NCI-H345 (cell line): ENCODE measurements at places on chromosomes 6 and 20.

DNA sequence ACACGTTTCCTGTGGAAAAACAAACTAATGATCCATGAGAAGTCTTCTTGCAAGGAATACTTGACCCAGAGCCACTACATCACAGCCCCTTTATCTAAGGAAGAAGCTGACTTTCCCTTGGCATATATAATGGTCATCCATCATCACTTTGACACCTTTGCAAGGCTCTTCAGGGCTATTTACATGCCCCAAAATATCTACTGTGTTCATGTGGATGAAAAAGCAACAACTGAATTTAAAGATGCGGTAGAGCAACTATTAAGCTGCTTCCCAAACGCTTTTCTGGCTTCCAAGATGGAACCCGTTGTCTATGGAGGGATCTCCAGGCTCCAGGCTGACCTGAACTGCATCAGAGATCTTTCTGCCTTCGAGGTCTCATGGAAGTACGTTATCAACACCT is 35.4 kb downstream of the GCNT2 start:
- no peak for DNase-seq

DNA sequence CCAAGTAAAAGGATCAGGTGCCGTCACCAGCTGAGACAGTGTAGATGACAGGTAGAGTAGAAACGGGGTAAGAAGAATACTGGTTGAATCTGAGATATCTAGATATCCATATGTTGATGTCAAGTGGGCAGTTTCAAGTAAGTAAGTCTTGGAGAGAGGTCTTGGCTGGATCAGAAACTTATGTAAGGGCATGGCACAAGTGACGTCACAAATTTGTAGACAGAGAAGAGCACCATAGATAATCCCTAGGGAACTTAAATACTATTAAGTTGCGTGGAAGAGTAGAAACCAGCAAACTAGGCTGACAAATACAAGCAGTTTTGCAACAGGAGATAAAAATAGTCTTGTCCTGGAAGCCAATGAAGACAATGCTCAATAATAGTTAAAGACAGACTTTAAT is 123.2 kb downstream of the KHDRBS2 start:
- no peak for DNase-seq

GRCh38 chr20:50625986-50626677 is 65.2 kb downstream of the RIPOR3 start:
- DNase-seq, result peak; percentile 32

- DNase-seq, result no peak
Observed at GRCh38 chr20:15107931-15108330, 770.5 kb upstream of the FLRT3 start.

- DNase-seq, result no peak
Observed at GRCh38 chr6:16839631-16840179, 78.4 kb upstream of the ATXN1 start.

DNA sequence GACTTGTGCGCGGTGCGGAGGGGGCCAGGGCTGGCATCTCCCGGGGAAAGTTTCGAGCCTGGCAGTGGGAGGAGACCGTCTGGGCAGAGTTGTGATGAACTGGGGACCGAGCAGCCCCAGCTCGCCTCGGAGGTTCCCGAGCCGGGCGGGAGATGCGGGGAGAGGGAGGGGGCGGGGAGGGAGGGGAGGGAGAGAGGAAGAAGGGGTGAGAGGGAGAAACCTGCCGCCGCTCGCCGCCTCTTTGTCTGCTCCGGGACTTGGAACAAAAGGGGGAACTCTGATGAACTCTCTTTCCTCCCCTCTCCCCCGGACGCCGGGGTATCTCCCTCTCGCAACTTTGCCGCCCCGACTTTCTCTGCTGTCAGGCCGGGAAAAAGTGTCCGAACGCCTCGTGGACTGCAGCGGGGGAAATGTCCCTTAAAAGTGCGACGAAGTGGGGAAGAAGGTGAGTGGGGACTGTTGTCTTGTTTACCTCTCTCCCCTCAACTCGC is 72.7 kb downstream of the SOX4 start:
- no peak for DNase-seq

- DNase-seq, result no peak
Observed at GRCh38 chr6:149198265-149198664, 119.2 kb upstream of the TAB2 start.

GRCh38 chr6:121465101-121465500 is 29.7 kb downstream of the GJA1 start:
- no peak for DNase-seq

DNA sequence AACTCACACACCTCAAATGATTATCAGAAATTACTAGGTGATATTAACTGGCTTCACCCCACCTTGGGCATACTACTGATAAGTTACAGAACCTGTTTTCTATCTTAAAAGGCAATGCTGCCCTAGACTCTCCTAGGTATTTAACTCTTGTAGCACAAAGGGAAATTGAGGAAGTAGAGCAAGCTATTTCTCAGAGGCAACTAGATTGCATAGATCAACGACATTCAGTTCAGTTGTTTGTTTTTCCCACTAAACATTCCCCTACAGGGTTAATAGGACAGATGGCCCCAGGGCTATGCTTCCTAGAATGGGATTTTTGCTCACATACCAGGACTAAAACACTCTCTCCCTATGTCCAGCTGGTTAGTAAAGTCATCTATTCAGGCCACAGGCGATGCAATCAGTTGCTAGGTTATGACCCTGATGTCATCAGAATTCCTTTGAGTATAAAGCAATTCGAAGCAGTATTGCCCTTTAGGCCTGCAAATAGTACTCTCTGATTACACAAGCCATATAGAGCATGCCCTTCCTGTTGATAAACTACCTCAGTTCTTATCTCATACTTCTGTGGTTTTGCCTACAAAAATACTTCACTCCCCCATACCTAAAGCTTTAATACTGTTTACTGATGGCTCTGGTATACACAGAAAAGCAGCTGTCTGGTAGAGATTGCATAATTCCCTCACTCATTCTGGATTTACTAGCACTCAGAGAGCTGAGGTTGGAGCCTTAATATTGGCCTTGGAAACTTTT is 67.4 kb upstream of the ASCC3 start:
- DNase-seq, result no peak

DNA sequence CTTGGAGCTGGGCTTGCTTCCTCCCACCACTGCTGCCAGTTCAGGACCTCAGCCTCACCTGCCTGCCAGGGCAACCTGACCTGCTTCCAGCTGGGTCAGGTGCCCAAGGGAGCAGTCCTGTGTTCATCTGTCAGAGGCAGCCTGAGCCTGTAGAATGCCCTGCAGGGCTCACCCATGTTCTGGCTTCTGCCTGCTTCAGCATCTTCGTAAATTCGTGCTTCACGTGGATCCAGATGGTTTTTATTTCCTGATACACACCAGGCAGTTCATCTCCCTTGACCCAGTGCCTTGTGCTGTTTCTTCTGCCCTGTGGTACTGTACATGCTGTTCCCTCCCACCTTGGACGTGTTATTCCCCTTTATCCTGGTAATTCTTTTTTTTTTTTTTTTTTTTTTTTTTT is 50.2 kb downstream of the ARID1B start:
- DNase-seq, result no peak

DNA sequence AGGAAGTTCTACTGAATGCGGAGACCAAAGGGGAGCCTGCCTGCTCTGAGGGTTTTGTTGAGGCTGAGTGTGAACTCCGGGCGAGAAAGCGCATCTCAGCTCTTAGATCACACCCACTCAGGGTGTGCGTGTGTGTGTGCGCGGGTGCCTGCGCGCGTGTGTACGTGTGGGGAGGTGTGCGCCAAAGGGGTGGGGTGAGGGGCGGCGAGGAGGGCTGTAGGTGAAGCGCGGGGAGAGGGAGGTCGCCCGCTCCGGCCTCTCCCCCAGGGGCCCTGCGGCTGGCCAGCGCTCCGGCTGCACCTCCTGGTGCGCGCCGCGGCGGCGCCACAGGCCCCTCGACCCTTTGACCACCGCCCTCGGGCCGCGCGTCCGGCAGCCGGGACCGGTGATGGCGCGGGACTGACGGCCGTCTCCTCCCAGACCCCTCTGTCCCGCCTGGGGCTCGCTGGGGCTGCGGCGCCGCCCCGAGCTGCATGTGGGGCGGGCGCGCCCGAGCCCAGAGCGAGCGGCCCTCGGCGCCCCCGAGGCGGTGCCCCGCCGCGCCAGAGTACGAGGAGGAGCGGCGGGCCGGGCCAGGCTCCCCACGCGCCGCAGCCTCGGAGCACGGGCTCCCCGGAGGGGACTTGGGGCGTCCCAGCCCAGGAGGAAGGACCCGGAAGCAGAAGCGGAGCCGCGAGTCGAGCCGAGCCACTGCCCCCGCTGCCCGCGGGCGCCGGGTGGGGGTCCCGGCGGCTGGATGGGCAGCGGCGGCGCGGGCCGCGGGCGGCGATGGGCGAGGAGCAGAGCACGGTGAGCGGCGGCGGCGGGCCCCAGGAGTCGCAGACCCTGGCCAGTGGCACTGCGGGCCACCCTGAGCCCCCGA is at the start of gene RNF217:
Gene RNF217, plus strand, starts transcription at position 661 of the 862 bp plus-strand sequence. Its CDS starts 108 bp downstream, at position 769.
- DNase-seq, result peak; percentile 64

DNA sequence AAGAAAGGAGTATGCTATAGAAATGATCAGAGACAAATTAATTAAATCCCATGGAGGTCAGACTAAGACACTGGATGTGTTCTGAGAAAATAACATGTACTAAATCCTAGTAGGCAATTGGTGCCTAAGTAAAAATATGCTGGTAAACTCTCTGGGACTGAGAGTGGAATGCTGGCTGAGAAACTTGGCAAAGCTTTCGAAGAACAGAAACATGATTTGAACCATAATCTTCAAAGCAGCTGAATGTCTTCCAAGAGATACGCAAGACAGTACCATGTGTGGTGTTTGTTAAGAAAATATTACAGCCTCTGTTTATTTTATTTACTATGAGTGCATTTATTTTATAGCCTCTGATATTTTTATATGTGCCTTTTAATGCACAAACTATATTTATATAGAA is 55.2 kb downstream of the EFHC1 start:
- no peak for DNase-seq

DNA sequence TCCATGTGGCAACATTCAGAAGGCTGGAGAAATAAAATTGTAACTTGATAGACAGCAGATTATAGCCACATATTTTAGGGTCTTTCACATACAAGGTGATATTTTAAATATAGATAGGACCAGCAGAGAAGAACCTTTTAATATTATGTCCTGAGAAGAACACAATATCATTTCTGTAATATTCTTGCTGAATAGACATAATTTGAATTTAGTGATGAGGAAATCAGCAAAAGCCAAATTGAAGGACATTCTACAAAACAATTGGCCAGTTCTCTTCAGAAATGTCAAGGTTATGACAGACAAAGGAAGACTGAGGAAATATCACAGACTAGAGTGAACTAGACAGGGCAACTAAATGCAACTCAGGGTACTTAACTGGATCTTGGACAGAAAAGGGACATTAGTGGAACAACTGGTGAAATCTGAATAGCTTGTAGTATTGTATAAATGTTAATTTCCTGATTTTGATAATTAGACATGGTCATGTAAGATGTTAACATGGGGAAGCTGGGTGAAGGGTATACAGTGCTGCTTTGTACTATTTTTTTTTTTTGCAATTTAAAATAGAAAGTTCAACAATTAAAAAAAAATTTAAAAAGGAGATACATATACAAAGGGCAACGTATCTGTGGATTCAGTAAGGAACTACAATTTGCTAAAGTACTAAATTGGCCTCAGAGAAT is 134.5 kb upstream of the SIM1 start:
- DNase-seq, result no peak

- DNase-seq, result no peak
Observed at GRCh38 chr6:37038292-37039198, 33.1 kb downstream of the FGD2 start.

DNA sequence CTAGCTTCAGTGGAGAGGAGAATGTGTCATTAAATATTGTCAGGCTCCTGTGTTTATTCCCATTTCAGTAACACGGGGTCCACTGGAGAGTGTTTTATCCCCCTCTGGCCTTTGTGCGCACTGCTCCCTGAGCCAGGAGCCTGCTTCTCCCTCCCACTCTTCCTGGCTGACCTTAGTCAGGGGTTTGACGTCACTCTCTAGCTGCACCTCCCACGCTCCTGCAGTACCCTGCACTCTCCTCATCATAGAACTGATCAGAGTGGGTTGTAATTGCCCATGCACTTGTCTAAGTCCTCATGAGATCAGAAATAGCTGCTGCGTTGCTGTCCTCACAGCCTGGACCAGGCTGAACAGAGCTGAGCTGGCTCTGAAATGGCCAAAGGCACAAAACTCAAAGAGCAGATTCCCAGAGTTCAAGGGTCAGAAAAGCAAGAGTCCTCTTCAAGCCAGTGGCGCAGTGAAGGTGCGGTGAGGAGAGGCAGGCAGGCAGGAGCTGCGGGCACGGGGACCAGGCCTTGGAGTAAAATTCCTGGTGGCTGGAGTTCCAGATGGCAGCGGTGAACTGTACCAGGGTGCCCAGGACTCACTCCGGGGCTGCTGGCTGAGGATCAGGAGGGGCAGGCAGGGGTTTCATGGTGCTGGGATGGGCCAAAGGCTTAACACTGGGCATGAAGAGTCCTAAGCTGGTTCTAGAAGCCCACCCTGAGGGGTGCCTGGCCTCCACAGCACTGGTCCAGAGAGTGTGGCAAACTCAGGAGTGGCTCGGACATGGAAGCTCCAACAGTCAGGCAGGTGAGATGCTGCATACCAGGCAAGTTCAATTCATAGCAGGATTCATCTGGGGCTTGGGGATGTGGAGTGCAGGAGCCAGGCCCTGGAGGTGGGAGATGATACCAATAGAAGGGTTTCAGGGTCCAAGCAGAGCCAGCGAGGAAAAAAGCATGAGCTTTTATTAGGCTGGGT is 170.9 kb downstream of the SCP2D1 start:
- peak; percentile 81 for DNase-seq

DNA sequence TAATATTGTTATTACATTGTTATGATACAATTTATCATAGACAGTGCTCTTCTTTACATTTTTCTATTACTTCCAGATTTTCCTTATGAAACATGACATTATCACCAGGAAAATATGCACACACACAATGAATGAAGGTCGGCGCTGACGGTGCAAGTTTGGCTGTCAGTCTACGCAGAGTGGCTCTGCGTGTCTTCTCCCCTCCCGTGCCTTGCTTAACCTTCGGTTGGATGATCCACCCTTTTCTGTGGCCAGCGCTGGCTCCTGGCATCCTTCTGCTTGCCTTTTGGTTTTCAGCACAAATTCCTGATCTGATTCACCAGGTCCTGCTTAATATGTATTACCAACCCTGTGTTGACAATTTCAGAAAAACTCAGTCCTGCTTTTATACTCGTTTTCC is 157.4 kb downstream of the TSHZ2 start:
- DNase-seq, result no peak

GRCh38 chr6:42805297-42805861 is 23.5 kb downstream of the BICRAL start:
- DNase-seq, result no peak
